ENCODE measurements at places on chromosomes 12 and 14. TPM values are rescaled to one million over a fixed set of nuclear protein-coding genes. Genes with fewer than 3 reads are reported as not detected.

GRCh38 chr14:105206873-105207272, 25.8 kb upstream of the NUDT14 start:
- no peak for DNase-seq

GRCh38 chr12:26092346-26093105, 32.3 kb downstream of the BHLHE41 start:
- DNase-seq: no peak

GRCh38 chr12:90017316-90017715, 308.7 kb upstream of the ATP2B1 start:
- no peak for DNase-seq

DNA sequence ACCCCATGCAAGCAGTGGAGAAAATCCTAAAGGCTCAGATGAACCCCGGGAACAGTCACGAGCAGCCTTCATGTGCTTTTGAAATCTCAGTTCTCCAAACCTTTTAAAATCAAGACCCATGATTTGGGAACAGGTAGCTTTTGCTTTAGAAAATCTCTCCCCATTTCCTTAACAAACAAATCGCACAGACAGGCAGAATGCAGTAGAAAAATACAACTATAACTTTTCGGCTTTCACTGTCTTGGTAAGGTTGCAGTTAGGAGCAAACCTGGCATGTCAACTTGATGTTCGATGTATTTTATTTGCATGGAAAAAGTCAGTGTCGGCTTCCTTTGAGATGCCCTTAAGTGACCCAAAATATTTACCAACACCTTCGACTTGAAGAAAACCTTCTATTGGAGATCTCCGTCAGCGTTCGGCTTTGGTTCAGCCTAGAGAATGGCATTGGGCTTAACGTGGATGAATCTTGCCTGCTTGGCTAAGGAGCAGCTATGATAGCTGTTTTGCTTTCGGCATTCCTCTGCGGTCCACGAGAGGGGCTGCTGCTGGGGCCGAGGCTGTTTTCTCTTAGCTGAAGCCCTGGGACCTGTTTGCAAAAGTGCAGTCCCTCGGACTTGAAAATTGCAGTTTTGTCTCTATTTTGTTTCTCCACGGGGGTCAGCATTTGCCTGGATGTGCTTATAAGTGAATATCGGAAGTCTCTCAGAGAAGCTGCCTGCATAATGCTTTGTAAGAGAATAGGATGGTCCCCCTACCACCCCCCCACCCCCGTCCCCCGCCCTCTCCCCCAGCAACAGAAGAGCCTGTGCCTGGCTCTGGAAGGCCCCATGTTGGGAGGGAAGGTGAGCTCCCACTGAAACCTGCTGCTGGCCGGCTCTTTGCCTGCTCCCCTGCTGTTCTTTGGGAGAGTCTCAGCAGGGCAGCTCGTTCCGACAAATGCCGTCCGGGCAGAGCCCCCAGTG, 122.8 kb downstream of the AACS start:
- DNase-seq: no peak

DNA sequence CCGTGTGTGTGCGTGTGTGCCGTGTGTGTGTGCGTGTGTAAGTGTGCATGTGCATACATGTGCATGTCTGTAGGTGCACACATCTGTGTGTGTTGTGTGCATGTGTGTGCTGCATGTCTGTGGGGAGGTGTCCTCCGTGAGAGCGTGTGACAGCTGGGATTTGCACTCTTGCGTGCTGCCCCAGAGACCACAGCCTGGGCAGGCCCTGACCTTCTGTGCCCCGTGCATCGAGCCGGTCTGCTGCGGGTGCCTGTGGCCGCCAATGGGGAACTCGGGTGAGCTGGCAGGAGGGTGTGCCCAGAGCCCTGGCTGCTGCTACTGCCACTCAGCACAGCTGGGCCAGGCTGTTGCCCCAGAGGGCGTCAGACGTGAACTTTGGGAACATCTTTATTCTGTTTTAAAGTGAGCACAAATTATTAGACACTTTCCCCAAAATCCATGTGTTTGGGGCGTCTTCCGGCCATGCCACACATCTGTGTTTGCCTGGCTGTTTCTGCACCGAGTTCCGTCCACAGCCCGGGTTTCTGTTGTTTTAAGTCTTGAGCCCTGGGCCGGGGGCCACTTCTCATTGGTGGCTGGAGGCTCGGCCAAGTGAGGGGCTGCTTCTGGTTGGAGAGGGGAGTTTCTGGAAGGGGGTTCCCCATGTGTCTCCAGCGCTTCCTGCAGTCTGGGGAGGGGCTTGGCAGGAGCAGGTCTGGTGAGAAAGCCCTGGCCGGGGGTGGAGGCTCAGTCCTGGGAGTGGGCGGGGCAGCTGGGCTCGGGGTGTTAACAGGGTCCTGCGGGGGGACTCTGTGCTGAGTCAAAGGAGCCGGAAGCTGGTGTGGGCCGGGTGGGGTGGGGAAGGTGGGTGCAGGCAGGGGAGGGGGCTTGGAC, 7.6 kb downstream of the CEP170B start:
- no peak for DNase-seq

DNA sequence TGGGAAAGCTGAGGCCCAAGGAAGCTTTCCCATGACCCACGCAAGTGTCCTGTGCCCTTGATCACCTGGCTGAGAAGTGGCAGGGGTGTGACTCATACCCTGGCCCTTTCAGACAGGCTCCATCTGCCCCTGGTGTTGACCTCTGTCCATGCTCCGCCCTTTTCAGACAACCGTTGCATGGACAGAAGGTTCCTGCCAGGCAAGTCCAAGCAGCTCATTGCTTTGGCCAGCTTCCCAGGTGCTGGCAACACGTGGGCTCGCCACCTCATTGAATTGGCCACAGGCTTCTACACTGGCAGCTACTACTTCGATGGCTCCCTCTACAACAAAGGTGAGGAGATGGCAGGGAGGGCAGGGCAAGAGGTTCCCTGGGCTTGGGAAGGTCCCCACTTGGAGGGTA, 103.5 kb downstream of the WSCD2 start:
- DNase-seq: no peak

DNA sequence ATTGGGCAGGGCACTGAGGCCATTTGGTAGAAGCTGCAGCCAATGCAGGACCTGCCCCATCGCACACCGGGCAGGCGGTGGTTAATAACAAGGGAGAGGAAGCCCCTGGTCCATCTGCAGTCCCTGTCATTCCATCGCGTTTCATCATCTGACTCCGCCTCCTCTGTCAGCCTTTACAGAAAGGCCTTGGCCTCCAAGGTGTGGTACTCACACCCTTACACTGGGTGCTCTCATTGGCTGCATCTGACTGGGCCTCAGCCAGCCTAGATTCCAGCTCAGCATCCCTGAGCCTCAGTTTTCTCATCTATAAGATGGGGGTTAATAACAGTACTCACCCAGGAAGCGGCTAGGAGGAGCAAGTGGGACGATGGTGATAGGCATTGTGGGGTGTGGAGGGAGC, 14.7 kb upstream of the HHIPL1 start:
- DNase-seq: no peak

The GLIPR1L2 gene
- 0.20 TPM for total RNA-seq

The ANKS1B gene
- total RNA-seq: 38.4 TPM

Measured in tibial nerve (tissue), 4 donors.